SJSA1 (cell line): ENCODE measurements at places on chromosomes 4 and X. TPM values are rescaled to one million over a fixed set of nuclear protein-coding genes. Genes with fewer than 3 reads are reported as not detected.

- no peak overlapping the region for H3K4me3 ChIP-seq
- no peaks in the 10 kb centered on the region for H3K36me3 ChIP-seq
- no peak overlapping the region for H3K27ac ChIP-seq
- DNase-seq = no peak
- no peaks in the 10 kb centered on the region for H3K27me3 ChIP-seq
- no peaks in the 10 kb centered on the region for H3K4me1 ChIP-seq
Measured at GRCh38 chrX:7050271-7050670, 97.2 kb upstream of the STS start.

Gene PCDH7
- total RNA-seq = 1.2 and 2.1 TPM in 2 replicates

- H3K4me1 ChIP-seq = no peaks in the 10 kb centered on the region
- no peak overlapping the region for H3K4me3 ChIP-seq
- DNase-seq = no peak
- H3K27ac ChIP-seq = no peak overlapping the region
- no peaks in the 10 kb centered on the region for H3K27me3 ChIP-seq
- no peaks in the 10 kb centered on the region for H3K36me3 ChIP-seq
Measured at GRCh38 chr4:148283665-148284064, 158.5 kb downstream of the NR3C2 start.

GRCh38 chrX:55778322-55778721, 60.8 kb downstream of the RRAGB start:
- H3K27me3 ChIP-seq = no peaks in the 10 kb centered on the region
- no peaks in the 10 kb centered on the region for H3K4me1 ChIP-seq
- DNase-seq = no peak

DNA sequence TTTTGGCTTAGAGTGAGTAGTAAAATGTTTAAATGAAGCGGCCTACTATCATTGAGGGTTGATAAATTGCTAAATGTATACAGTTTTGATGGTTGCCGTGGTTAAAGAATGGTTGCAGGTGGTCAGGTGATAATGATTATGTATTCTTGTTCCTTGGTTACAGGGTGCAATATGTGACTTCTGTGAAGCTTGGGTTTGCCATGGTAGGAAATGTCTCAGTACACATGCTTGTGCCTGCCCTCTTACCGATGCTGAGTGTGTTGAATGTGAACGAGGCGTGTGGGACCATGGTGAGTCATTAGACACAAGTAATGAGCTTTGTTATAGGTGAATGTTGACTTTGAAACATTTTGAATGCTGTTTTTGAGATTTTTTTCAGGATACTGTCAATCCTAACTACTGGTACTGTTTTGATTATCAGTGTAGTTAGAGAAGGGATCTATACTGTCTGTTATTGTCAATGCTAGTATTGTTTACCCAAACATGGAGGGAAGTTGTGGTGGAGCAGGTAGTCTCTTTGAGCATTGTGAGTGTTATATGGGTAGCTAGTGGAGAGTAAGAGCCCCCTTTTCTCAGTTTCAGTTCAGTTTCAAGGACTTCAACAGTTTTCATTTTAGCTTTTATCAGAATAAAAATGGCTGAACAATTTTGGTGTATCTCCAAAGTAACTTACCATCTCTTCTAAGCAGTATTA, 8.9 kb downstream of the ZNF330 start:
- peaks cover 90% of the 10 kb centered on the region for H3K36me3 ChIP-seq
- no peak for DNase-seq
- no peaks in the 10 kb centered on the region for H3K4me1 ChIP-seq
- H3K27ac ChIP-seq = no peak overlapping the region
- no peaks in the 10 kb centered on the region for H3K27me3 ChIP-seq
- no peak overlapping the region for H3K4me3 ChIP-seq
